Esophagus mucosa (tissue), 1 donor: ENCODE measurements at places on chromosomes 13 and 19. TPM values are rescaled to one million over a fixed set of nuclear protein-coding genes. Genes with fewer than 3 reads are reported as not detected.
A peak's percentile ranks its signal among the peaks of the same experiment; 100 is the strongest.

GRCh38 chr19:20247016-20247683, 80.1 kb downstream of the ZNF486 start:
- ATAC-seq = no peak

DNA sequence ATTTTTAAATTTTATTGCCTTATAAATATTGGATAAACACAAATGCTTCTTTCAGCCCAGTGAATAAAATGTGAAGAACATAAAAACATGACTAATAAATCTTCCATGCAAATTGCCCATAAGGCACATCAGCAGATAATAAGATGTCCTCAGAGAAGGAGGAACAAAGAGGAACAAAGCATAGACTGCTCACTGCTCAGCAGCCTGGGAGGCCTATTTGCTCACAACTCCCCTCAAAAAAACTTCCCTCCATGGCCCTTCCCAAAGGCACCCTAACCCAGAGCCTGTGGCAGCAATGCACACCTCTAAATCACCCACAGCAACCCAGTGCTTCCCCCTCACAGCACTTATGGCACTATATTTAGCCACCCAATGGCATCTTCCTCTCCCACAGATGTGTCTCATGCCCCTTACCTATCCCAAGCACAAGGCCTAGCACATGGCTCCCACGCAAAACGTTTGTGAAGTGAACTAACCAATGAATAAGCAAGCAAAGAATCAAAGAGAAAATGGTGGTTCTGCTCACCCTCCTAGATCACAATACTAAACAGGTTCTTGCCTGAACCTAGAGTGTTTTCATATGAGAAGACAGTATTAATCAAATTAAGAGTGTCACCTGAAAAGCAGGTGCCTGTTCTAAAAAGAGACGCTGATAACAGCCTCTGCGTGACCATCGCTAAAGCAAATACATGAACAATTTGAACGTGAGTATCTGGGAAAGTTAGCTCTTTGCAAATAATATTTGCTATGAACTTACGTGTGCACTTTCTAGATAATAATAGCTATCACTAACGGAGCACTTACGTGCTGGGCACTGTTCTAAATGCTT, 96.9 kb downstream of the TBC1D4 start:
- no peak for ATAC-seq

The KLK4 gene
- not detected for total RNA-seq

DNA sequence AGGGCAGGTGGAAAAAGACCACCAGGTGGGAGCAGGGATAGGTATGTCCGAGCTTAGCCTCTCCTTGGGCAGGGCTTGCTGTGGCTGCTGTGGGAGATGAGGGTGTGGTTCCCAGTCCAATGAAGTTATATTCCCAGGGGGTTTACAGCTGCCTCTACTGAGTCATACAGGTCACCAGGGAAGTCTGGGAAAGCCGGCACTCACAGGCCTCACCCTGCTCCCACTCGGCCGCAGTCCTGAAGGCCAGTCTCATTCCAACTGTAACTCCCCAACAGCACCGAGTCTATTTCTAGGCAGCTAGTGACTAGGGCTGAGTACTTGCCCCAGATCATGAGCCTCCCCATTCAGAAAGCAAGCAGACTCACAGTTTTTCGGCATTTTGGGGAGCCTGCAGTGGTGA, 77.1 kb downstream of the FNDC3A start:
- peak; percentile 37 for ATAC-seq

GRCh38 chr13:34189946-34190345, 372.0 kb downstream of the RFC3 start:
- no peak for ATAC-seq

- no peak for ATAC-seq
These were observed 356.5 kb upstream of the SLITRK6 start for GRCh38 chr13:86155756-86156155.

- peak; percentile 79 for ATAC-seq
These were observed 3.5 kb upstream of the KLK6 start for GRCh38 chr19:50972795-50973376.

The ZNF547 gene
- total RNA-seq = 1.4 TPM

- no peak for ATAC-seq
These were observed 32.7 kb downstream of the NALCN start for GRCh38 chr13:101383595-101383994.

GRCh38 chr19:50717026-50717723, 2.4 kb downstream of the SHANK1 start:
- ATAC-seq = no peak

The PPM1N gene
- total RNA-seq = 2.4 TPM

DNA sequence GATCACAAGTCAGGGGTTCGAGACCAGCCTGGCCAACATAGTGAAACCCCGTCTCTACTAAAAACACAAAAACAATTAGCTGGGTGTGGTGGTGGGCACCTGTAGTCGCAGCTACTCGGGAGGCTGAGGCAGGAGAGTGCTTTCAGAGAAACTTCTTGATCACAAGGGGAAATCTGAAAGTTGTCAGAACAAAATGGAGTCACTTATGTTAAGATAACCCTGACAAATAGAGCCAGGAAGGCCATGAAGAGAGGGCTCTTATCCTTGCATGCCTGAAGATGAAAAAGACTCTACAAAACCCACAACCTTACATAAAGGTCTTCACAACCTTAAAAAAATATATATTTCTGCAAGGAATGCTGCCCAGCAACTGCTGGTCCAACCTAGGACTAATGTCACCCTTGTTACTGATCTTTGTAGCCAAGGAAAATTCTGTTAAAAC, 1.2 kb downstream of the CARD8 start:
- ATAC-seq = no peak

DNA sequence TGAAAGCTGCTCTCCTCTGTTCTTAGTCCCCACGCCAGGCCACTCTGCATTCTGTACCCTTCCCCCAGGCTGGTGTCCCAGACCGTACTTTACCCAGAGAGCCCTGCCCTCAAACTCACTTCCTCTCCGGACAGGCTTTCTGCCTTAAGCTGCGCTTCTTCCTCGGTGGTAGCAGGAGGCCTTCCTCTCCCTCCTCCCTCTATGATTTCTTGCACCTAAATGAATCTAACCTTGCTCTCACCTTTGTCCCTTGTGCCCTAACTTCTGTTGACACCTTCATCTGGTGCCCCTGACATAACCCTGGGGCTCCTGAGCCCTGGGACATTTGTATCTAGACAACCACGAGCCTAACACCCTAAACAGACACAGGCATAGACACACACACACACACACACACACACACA, 29.6 kb upstream of the CEACAM21 start:
- peak; percentile 48 for ATAC-seq

DNA sequence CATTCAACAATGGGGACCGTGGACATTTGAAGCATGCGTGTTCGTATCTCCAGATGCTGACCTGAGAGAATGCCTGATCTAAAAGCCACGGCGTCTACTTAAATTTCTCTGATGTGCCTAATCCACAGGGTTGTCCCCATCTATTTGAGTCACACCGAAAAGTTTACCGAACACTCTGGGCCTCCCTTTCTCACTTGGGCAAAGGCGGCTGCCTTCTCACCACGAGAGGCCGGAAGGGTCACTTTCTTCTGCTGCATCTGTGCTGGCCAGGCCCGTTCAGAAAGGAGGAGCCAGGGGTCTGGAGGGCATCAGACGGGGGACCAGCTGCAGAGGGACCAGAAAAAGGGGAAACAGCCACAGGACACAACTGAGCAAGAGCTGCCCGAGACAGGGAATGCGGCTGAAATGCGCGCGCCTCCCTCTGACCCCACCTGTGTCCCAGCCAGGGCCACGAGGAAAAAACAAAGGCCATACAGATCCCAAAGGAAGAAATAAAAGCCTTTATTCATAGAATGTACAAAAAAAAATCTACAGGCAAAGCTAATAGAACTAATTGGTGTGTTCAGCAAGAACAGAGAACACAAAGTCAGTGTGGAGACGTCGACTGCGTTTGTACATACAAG, 71.3 kb upstream of the C13orf46 start:
- no peak for ATAC-seq

The SPACA4 gene
- total RNA-seq = 0.64 TPM

DNA sequence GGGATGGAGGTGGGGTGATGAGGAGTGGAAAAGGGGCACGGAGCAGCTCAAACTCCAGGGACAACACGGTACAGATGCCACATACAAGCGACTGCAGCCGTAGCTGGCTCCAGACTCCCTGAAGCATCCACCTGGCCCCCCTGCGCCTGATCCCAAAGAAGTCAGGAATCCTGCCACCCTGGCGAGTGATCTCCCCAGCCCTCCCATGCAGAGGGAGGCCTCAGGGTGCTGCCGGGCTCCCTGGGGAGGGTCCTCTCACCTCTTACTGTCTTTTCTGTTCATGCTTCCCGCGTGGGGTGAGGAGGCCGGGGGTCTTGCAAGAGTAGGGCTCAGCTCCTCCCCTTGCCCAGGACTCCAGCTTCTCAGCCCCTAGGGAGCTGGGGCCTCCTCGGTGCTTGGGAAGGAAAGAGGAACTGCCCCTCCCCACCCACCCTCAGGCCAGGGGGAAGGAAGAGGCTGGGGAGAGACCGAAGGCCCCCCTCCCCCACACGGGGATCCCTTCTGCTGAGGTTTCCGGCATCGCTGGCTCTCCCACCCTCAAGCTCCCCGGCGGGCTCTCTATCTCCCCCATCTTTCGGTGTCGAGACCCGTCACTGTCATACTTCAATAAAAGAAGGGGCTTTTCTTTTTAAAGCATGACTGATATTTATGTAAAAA, at the start of gene RASGRP4:
Gene RASGRP4, minus strand, starts transcription at position 410 of the 657 bp plus-strand sequence. Its CDS starts 128 bp downstream, at position 282.
- peak; percentile 17 for ATAC-seq

- ATAC-seq = no peak
These were observed 39.6 kb downstream of the HSPH1 start for GRCh38 chr13:31122143-31122542.

DNA sequence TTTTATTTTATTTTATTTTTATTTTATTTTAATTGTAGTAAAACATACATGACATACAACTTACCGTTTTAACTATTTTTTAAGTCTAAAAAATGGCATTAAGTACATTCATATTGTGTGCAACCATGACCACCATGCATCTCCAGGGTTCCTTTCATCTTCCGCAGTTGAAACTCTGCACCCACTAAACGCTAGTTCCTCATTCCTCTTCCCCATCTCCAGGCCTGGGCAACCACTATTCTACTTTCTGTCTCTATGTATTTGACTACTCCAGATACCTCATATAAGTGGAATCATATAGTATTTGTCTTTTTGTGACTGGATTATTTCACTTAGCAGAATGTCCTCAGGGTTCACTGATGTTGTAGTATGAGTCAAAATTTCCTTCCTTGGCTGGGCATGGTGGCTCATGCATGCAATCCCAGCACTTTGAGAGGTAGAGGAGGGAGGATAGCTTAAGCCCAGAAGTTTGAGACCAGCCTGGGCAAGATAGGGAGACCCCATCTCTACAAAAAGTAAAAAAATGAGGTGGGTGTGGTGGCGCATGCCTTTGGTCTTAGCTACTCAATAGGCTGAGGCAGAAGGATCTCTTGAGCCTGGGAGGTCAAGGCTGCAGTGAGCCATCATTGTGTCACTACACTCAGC, 55.7 kb upstream of the ZNF507 start:
- ATAC-seq = no peak

The KISS1R gene
- not detected for total RNA-seq

The SLC17A7 gene
- not detected for total RNA-seq

- no peak for ATAC-seq
These were observed 15.5 kb downstream of the APLP1 start for GRCh38 chr19:35883882-35884281.

DNA sequence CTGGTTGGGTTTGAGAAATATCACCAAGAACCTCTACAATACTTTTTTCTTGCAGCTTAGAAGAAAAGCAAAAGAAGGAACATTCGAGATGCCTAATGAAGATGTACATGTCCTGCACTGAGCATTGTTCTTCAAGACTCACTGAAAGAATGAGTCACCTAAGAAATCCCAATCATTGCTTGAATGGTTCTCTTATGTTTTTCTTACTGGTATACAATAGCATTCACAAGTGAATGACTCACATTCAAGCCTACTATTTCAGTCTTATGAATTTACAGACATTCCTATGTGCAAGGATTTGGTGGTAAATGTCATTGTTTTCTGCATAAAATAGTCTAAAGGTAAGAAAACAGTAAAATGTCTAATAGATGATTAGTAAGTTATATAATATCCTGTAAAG, 594.6 kb downstream of the PCDH9 start:
- ATAC-seq = no peak

The ADGRE1 gene
- total RNA-seq = not detected

DNA sequence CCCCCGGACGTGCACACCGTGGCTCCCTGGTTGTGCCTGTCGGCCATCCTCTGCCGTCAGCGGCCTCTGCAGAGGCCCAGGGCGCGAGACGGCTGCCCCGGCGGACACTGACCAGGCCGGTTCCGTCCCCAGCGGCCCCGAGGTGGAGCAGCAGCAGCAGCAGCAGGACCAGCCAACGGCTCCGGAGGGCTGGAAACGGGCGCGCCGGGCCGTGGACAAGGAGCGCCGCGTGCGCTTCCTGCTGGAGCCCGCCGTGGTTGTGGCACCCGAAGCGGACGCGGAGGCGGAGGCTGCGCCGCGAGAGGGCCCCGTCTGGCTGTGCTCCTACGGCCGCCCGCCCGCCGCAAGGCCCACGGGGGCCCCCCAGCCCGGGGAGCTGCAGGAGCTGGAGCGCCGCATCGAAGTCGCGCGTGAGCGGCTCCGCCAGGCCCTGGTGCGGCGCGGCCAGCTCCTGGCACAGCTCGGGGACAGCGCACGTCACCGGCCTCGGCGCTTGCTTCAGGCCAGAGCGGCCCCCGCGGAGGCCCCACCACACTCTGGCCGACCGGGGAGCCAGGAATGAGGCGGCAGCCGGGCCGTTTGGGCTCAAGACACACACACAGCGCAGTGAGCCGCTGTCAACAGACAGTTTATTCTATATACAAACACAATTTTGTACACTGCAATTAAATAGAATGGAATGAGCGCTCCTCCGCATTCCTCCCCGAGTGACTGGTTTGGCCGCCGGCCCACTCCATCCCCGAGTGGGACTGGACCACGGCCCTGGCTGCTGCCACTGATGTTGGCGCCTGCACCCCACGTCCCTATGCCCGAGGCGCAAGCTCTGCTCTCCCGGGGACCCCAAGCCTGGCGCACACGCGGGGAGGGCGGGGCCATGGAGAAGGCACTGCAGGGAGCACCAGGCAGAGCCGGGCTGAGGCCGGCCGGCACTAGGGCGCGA, 9.1 kb downstream of the GRIN3B start:
- no peak for ATAC-seq

- ATAC-seq = no peak
These were observed 3.4 kb upstream of the JUND start for GRCh38 chr19:18284712-18285360.

The ZNF135 gene
- total RNA-seq = 0.68 TPM

The ZBTB32 gene
- total RNA-seq = not detected

The UBE2L5 gene
- not detected for total RNA-seq

DNA sequence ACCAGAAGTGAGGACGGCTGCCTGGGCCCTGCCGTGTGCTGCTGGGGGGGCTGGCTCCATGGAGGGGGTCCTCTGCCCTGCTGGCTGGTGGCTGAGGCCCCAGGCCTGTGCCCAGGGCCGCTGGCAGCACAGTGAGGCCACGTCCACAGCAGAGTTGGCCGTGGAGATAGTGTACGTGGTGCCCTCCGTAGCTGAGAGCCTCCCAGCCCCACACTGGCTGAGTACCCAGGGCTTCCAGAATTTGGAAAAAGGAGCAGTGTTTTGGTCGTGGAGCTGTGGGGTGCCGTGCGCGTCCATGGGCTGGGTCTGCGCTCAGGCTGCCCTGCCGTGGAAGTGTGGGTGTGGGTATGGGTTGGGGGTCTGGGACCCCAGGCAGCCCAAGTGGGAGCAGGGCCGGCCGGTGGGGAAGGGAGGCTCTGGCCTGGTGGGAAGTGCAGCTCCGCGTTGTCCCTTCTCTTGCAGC, 5.9 kb downstream of the PTBP1 start:
- no peak for ATAC-seq

The S1PR4 gene
- total RNA-seq = 1.1 TPM

The OR10H1 gene
- not detected for total RNA-seq

GRCh38 chr19:38173291-38174041, 50.6 kb downstream of the DPF1 start:
- ATAC-seq = peak; percentile 99
